ENCODE measurements at places on chromosomes 16 and 17. TPM values are rescaled to one million over a fixed set of nuclear protein-coding genes. Genes with fewer than 3 reads are reported as not detected.
A peak's percentile ranks its signal among the peaks of the same experiment; 100 is the strongest.

DNA sequence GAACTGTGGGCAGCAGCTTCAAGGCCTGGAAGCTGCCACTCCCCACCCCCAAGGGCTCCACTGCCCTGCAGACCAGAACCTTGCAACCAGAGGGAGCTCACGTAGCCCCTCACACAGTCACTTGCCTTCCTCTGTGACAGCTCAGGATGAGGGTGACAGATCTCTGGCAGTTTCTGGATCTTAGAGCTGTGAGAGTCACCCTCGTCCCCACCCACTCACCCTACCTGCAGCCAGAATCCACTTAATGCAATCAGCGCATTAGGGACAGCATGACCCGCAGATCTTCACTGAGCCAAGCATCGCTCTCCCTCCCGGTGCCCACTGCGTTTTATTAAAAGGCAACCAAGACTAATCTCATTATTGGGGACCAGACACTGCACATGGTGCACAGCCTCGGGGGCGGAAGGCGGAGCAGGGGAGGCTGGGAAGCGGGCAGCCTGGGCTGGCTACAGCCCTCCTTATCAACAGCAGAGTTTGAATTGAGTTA lies 3.5 kb downstream of the CYB561 start:
- H3K27ac ChIP-seq: no peak overlapping the region
- H3K36me3 ChIP-seq: no peaks in the 10 kb centered on the region
- H3K27me3 ChIP-seq: no peaks in the 10 kb centered on the region
- DNase-seq: no peak
- peaks cover 67% of the 10 kb centered on the region for H3K4me1 ChIP-seq

GRCh38 chr17:2549392-2550211 lies 37.9 kb upstream of the METTL16 start:
- H3K4me3 ChIP-seq: no peak overlapping the region
- DNase-seq: no peak
- H3K27me3 ChIP-seq: no peaks in the 10 kb centered on the region
- H3K27ac ChIP-seq: no peak overlapping the region

DNA sequence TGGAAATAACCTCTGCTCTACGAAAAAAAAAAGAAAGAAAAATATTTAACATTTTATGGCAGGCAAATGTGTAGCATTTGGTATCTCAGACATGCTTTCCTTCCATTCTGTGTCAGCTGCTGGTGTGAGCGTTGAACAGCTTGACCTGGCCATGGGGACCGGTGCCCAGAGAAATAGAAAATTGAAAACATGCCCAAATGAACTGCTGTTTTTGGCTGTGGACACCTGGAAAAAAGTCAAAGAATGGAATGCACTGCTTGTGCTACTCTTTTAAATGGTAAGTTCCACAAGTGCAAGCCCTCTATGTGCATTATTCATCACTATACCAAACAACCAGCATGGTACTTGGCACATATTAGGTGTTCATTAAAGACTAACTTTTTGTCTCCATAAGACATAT lies 127.2 kb downstream of the CDH8 start:
- H3K27ac ChIP-seq: no peak overlapping the region
- H3K4me1 ChIP-seq: no peaks in the 10 kb centered on the region
- H3K4me3 ChIP-seq: no peak overlapping the region
- H3K36me3 ChIP-seq: no peaks in the 10 kb centered on the region
- no peak for DNase-seq

DNA sequence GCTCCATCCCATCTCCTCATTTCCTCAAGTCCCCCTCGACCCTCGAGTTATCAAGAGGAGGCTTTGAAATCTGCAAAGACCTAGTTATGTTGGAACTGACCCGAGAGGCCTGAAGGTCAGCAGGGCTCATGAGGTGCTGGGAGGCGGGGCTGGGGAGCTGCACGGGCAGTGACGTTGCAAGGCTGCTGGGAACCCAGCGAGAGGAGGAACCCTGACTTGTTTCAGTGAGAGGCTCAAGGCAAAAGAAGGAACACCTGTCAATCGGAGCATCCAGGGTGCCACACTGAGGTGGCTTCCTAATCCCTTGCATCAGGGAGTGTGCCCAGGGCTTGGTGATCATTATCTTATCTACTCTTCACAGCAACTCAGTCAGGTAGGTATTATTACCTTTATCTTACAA lies 86.9 kb downstream of the CDH11 start:
- H3K36me3 ChIP-seq: no peaks in the 10 kb centered on the region
- no peaks in the 10 kb centered on the region for H3K27me3 ChIP-seq
- H3K4me1 ChIP-seq: no peaks in the 10 kb centered on the region
- no peak for DNase-seq
- H3K27ac ChIP-seq: no peak overlapping the region
- H3K4me3 ChIP-seq: no peak overlapping the region

DNA sequence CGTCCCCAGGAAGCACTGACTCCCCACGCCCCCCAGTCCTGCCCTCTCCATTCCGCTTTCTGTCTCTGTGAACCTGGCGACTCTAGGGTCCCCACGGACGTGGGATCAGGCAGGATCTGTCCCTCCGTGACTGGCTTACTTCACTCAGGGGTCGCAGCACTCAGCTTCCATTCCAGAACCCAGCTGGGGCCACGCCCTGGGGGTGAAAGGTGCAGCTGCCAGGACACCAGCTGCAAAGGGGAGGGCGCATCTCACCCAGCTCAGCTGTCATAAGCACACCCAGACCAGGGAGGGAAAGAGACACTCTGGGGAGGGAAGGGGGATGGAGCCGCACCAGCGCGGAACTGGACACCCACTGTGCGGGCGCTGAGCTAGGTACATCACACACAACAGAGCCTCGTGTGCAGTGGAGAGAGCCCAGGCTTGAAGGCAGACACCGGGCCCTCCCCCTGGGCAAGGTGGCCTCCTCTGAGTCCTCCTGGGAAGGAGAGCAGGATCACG lies 18.5 kb upstream of the HEXD start:
- H3K4me1 ChIP-seq: peaks cover 14% of the 10 kb centered on the region
- H3K4me3 ChIP-seq: no peak overlapping the region
- no peak for DNase-seq
- H3K27me3 ChIP-seq: no peaks in the 10 kb centered on the region

- H3K27ac ChIP-seq: no peak overlapping the region
- no peaks in the 10 kb centered on the region for H3K27me3 ChIP-seq
- peaks cover 61% of the 10 kb centered on the region for H3K36me3 ChIP-seq
- no peak for DNase-seq
- no peak overlapping the region for H3K4me3 ChIP-seq
- peaks cover 14% of the 10 kb centered on the region for H3K4me1 ChIP-seq
These were observed 39.0 kb downstream of the CYB5D2 start for GRCh38 chr17:4182043-4182442.

DNA sequence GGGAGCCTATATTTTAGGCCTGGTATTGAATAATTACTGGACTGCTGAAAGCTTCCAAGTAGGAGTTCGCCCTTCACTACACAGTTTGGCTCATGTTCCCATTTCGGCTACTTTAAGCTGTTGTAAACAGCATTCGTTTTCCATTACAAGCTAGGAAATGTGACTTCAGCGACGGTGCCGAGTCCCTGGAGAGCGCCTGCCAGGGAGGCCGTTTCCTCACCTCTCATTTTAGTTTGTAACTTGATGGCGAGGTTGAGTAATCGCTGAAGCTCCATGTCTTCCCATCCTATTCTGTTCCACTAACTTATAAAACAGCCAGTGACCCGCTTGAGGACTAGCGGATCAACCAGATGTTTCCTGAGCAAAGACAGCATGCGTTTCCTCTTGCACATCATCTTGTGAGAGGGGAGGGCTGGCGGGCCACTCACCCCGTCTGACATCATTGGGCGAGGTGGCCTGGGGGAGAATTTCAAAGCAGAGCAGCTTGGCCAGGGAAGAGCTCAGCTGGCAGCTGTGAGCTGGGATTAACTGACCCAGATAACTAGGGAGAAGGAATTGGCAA lies 32.9 kb downstream of the PCTP start:
- no peak overlapping the region for H3K27ac ChIP-seq
- H3K36me3 ChIP-seq: no peaks in the 10 kb centered on the region
- DNase-seq: no peak
- no peaks in the 10 kb centered on the region for H3K4me1 ChIP-seq

DNA sequence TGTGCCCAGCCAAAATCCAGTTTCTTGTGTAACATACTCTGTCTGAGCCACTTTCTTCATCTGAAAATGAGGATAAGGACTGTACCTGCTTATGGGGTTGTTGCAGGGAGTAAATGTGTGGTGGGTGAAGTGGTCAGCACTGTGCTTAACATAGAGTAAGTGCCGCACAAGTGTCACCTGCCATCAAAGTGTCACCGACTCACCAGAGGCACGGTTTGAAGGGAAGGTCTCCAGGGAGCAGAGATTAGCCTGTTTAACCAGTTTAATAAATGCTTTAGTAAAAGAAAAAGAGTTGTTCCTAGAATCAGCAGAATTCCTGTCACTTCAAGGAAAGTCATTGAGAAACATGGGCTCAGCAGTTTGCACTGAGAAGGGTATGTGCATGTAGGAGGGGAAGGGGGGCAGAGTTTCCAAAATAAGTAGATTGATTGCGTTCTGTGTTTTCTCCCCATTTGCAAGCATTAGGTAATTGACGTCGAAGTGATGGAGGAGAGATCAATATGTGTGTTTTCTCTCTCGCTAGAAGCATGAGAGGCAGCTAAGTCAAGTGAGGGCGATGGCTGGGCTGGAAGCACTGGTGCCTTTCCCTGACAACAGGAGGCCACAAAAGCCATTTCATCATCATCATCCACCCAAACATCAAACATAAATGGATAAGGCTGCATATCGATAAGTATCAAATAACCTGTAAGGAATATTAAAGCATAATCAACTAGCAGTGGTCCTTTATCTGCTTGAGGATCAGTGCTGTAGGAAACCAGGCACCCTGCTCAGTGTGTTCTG lies 19.1 kb downstream of the FAM20A start:
- no peak for DNase-seq
- H3K4me3 ChIP-seq: no peak overlapping the region
- H3K36me3 ChIP-seq: no peaks in the 10 kb centered on the region
- H3K27ac ChIP-seq: no peak overlapping the region
- no peaks in the 10 kb centered on the region for H3K4me1 ChIP-seq
- no peaks in the 10 kb centered on the region for H3K27me3 ChIP-seq

GRCh38 chr16:58499615-58500351 lies at the start of gene NDRG4:
Gene NDRG4 (plus strand): TSS chr16:58500143. CDS start chr16:58500249, 106 bp downstream.
- peak; percentile 23 for DNase-seq
- H3K27me3 ChIP-seq: peaks cover 5% of the 10 kb centered on the region
- H3K4me3 ChIP-seq: peak within 1 kb of the TSS; percentile 40
- H3K36me3 ChIP-seq: no peaks in the 10 kb centered on the region
- H3K4me1 ChIP-seq: peaks cover 26% of the 10 kb centered on the region

- H3K27me3 ChIP-seq: no peaks in the 10 kb centered on the region
- H3K4me1 ChIP-seq: no peaks in the 10 kb centered on the region
- no peak overlapping the region for H3K27ac ChIP-seq
- no peak overlapping the region for H3K4me3 ChIP-seq
- H3K36me3 ChIP-seq: peaks cover 69% of the 10 kb centered on the region
These were observed 28.3 kb downstream of the PLCD3 start for GRCh38 chr17:45104029-45104428.

- H3K27ac ChIP-seq: no peak overlapping the region
- no peaks in the 10 kb centered on the region for H3K36me3 ChIP-seq
- DNase-seq: no peak
- no peaks in the 10 kb centered on the region for H3K4me1 ChIP-seq
- H3K27me3 ChIP-seq: no peaks in the 10 kb centered on the region
These were observed 919.3 kb downstream of the CDH11 start for GRCh38 chr16:64202571-64202970.

DNA sequence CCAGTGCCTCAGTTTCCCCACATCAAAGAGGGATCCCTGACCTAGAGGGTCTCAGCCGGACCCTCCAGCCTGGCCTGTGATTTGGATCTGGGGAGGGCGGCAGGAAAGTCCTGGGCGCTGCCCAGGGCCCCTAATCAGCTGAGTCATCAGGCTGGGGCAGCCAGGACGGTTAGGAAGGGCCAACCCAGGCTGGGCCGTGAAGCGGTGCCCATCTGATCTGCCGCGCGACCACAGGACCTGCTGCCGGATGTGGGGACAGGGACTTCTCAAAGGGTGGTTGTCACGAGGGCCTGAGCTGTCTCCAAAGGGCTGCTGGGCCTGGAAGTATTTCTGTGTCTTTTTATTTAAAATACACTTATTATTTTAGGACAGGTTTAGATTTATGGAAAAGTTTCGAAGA lies 4.4 kb downstream of the TPSAB1 start:
- no peaks in the 10 kb centered on the region for H3K27me3 ChIP-seq
- no peak overlapping the region for H3K4me3 ChIP-seq
- DNase-seq: no peak
- no peaks in the 10 kb centered on the region for H3K36me3 ChIP-seq
- no peak overlapping the region for H3K27ac ChIP-seq

GRCh38 chr17:80035937-80036714 lies at the start of gene CCDC40:
Gene CCDC40 (plus strand): TSS chr17:80036642. CDS start chr17:80036663, 21 bp downstream.
- H3K27ac ChIP-seq: peak within 1 kb of the TSS; percentile 58
- peaks cover 13% of the 10 kb centered on the region for H3K4me1 ChIP-seq
- H3K27me3 ChIP-seq: peaks cover 6% of the 10 kb centered on the region
- peak; percentile 84 for DNase-seq
- H3K36me3 ChIP-seq: no peaks in the 10 kb centered on the region

DNA sequence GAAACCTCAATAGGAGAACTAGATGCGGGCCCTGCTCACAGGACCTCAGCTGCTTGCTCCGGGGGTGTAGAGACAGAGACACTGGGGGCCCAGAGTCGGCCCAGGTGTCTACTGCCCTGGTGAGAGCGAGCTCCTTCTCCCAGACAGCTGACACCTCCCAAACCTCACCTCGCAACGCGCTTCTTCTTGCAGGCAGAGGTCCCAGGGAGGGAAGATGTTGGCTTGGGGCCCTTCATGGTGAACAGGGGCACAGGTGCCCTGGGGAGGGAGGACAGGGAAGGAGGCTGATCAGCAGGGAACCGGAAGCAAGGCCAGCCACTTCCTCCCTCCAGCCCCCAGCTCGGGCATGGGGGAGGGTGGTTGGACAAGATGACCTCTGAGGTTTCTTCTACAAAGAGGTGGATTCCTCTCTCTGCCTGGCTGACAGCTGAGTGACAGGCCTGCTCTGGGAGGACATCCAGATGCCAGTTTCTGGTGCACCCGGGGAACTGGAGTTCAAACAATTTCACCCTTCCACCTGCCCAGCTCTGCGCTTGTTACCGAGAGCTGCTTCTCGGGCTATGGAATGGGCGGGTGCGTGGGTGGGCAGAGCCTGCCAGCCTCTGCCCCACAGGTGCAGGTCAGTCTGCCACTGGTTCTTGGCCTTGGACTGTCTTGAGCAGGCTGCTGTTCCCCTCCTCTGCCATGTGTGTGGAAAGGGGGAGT lies 11.7 kb upstream of the GFAP start:
- no peak for DNase-seq
- no peaks in the 10 kb centered on the region for H3K27me3 ChIP-seq
- H3K27ac ChIP-seq: no peak overlapping the region

DNA sequence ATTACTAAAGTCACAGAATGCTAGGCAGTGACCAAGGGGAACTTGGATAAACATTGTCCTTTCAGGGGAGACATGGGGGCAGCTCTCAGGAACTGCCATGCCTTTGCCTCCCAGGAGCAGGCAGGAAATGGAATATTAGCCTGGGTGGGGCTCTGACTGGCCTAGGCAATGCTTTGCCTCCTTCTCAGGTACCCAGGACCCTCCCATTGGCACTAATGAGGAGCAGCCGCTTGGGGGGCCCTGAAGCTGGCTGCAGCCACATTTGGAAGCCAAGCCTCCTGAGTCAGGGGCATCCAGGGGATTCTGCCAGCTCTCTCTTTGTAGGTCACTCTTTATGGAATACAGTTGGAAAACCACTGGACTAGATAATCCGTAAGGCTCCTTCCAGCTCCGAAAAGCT lies 5.5 kb downstream of the CPSF4L start:
- no peak for DNase-seq
- no peak overlapping the region for H3K27ac ChIP-seq
- H3K4me3 ChIP-seq: no peak overlapping the region
- H3K4me1 ChIP-seq: no peaks in the 10 kb centered on the region
- H3K36me3 ChIP-seq: no peaks in the 10 kb centered on the region

Gene SLC25A11
- polyA plus RNA-seq: 55.1 TPM

Gene BEAN1
- polyA plus RNA-seq: 0.23 TPM

Gene UNKL
- 9.1 TPM for polyA plus RNA-seq

Gene KRTAP2-2
- polyA plus RNA-seq: not detected

Gene TPPP3
- polyA plus RNA-seq: not detected

Gene KRTAP3-2
- not detected for polyA plus RNA-seq

Gene PRAC1
- polyA plus RNA-seq: not detected

Gene LASP1
- polyA plus RNA-seq: 65.3 TPM

Measured in CD4-positive, alpha-beta memory T cell (primary cell).